ENCODE measurements at places on chromosomes 6 and 20. TPM values are rescaled to one million over a fixed set of nuclear protein-coding genes. Genes with fewer than 3 reads are reported as not detected.
A peak's percentile ranks its signal among the peaks of the same experiment; 100 is the strongest.

NRN1 gene
- total RNA-seq: 1.8 TPM

ARID1B gene
- 26.4 TPM for total RNA-seq

GRCh38 chr6:52115891-52116604, 28.6 kb upstream of the PKHD1 start:
- no peak for DNase-seq

GFOD1 gene
- total RNA-seq: 9.6 TPM

- no peak for DNase-seq
These were observed 35.7 kb upstream of the SNRPB2 start for GRCh38 chr20:16694161-16694560.

DNA sequence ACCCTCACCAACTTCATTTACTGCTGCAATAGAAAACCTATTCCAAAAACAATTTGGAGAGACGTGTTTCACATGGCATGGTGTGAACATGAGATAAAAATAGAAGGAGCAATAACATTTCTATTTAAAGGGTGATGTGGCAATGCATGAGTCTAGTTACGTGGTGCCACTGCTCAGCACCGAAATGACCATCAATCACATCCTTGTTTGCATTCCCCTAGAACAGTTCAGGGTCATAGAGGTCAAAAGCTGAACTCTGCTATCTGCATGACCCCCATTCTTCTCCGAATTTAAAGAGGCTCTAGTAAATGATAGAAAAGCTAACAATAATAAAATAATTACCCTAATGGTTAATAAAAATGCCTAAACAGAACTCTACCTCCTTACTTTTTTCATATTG, 29.5 kb downstream of the ROS1 start:
- DNase-seq: no peak

AAR2 gene
- 10.6 TPM for total RNA-seq

DNA sequence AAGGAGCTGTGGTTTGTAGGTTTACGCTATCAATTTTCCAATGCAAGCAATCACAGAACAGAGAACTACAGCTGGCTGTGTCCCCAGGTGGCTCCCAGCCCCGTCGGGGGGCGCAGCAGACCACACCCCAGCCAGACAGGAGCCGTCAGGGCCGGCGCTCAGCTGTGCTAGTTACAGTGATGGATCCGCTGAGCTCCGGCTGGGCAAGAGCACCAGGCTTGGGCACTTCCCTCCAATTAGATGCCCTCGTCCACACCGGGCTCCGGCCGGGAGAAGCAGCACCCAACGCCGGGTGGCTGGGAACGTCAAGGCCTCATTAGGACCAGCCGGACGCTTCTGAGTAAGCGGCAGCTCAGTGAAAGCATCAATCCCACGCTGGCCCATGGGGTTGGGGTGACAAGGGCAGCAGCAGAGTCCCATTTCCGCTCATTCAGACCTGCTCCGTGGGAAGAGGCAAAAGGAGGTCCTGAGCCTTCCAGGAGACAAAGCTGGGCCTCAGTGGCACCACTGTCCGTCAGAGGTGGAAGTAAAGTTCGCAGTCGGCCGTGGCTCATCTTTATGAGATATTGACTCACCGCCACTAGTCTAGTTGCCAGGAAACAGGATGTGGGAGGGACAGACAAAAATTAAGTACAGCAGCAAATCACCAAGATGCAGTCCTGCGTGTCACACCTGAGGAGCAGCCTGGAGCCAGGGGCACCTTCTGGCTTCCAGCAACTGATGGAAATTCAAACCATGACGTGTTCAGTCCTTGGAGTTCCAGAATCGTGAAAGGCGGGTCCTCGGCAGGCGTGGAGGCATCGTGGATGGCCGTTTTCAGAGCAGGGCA, 164.1 kb downstream of the TAF4 start:
- no peak for DNase-seq

GRCh38 chr20:63219866-63220521, 4.1 kb upstream of the YTHDF1 start:
- no peak for DNase-seq

HCRTR2 gene
- total RNA-seq: not detected

DNA sequence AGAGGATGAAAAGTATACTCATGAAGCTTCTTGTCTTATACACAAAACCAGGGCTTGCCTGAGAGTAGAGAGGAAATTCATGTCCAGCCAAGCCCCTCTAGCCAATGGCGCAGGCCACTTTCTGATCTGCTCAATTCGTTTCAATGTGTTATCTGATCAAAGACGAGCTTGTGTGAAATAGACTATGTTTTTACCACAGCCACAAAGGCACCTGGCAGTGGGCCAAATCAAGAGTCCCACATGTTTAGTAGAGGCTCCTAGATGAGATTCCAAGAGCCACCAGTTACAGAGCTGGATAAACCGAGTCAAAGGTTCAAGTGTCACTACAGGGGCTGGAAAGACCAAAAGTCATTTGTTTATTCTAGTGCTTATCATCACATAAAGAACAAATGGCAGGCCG, 34.9 kb downstream of the GPLD1 start:
- DNase-seq: no peak

THBD gene
- total RNA-seq: 2.2 TPM

DNA sequence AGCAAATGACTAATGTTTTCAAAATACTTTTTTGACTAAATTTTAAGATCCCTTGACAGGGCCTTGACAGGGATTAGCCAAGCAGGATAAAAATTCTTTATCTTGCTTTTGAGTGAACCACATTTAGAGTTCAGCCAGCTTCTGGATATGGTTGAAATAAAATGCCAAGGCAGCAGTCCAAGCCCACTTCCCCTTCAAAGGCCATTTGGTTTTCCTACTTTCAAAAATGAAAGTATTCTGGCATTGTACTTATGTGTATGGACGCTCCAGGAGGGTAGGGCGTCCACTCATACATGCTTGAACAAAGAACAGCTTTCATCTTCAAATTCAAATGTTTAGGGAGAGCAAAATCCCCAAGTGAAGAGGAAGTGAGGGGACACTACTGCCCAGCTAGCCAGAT, 82.3 kb upstream of the BCLAF1 start:
- DNase-seq: no peak

- DNase-seq: no peak
These were observed 466.3 kb upstream of the PLCB4 start for GRCh38 chr20:8602389-8603116.

GRCh38 chr6:87078983-87079616, 15.8 kb downstream of the CGA start:
- peak; percentile 64 for DNase-seq

HLA-DPA1 gene
- 10.8 TPM for total RNA-seq

- DNase-seq: no peak
These were observed 162.5 kb downstream of the KHDC1L start for GRCh38 chr6:73062837-73063236.

MAS1L gene
- not detected for total RNA-seq

Measured in left lobe of liver (tissue), 2 donors.